NCI-H2081 treated with DMSO at 0.1 percent for 48 hours (cell line): ENCODE measurements at places on chromosomes 5 and 9.

GRCh38 chr5:178839319-178839704 lies 20.4 kb upstream of the ZNF354B start:
- DNase-seq, result no peak

DNA sequence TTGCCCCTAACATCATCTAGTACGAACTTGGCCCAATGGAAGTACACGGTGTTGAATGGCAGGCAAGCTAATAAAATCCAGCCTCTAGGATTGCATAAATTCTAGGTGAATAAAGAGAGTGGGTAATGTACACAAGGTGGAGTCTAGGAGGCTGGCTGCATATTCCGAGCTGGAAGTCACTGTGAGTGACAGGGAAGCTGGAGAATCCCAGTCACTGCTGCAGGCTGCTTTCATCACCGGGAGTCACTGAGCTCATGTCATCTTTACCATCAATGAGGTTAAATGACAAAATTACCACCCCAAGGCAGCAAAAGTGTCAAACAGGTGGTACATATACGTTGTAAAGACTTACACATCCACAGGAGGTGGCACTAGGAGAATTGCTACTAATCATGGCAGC lies 91.3 kb upstream of the HMHB1 start:
- DNase-seq, result no peak

DNA sequence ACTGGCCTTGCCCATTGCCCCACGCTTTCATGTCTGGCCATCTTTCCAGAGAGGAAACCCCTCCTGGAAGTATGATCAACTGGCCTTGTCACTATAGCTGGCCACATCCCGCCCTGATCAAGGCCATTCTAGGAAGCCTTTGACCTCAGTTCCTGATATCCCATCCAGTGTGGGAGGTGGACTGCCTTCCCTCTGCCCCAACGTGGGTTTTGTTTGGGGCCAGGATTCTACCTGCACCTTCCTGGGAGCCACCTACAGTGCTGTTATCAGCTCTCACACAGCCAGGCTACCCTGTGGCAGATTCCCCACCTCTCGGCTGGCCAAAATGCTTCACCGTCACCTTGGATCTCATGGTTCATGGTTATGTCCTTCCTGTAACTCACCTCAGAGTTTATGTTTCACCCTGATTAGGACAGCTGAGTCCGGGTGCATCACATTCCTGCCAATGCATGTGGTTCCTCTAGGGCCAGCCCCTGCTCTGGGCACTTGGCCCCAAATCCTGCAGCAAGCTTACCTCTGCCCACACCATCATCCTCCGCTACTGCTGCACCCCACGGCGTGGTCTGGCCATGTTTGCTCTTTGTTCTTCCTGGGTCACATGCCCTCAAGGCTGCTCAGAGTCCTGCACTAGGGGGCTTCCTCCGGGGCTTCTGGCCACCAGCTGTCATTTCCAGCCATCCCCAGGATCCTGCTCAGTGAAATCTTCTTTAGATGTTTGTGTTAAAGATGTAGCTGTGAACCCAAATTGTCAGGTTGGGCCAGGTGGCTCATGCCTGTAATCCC lies 24.2 kb upstream of the S1PR3 start:
- no peak for DNase-seq

- DNase-seq, result no peak
Measured at GRCh38 chr5:135456238-135457099, 4.3 kb upstream of the TIFAB start.

- peak; percentile 37 for DNase-seq
Measured at GRCh38 chr5:16791036-16791705, 144.9 kb downstream of the MYO10 start.

DNA sequence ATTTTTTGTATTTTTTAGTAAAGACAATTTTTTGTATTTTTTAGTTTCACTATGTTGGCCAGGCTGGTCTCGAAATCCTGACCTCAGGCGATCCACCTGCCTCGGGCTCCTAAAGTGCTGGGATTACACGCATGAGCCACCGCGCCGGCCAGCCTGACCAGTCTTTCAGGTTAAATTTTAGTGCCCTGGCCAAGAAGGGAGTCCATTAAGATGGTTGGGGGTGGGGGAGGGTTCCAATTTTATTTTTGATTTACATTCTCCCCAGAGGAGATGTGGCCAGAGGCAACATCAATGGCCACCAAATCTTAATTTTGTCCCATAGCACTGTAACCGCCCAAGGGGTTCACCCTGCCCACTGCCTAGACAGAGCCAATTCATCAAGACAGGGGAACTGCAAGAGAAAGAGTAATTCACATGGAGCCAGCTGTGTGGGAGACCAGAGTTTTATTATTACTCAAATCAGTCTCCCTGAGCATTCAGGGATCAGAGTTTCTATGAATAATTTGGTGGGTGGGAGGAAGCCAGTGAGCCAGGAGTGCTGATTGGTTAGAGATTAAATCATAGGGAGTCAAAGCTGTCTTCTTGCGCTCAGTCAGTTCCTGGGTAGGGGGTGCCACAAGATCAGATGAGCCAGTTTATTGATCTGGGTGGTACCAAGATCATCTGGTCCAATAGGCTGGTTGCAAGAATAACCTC lies 24.7 kb downstream of the TBCA start:
- DNase-seq, result no peak

DNA sequence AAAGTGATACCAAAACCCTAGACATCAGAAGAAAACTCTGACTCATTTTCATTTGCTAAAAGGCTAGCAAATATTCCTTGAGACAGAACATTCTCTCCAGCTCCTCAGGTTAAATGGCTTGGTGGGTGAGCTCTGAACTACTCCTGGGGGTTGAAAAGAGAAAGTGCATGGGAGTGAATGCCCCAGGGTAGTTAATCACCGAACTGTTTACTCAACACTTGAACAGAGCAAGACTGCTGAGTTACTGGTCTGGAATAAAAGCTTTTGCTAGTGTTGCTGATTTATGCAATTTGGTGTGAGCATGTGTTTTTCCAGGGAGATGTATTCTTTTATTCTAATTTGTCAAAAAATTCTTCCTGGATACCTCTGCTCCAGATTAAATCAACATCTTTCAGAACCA lies 88.3 kb upstream of the PRDM9 start:
- peak; percentile 93 for DNase-seq

DNA sequence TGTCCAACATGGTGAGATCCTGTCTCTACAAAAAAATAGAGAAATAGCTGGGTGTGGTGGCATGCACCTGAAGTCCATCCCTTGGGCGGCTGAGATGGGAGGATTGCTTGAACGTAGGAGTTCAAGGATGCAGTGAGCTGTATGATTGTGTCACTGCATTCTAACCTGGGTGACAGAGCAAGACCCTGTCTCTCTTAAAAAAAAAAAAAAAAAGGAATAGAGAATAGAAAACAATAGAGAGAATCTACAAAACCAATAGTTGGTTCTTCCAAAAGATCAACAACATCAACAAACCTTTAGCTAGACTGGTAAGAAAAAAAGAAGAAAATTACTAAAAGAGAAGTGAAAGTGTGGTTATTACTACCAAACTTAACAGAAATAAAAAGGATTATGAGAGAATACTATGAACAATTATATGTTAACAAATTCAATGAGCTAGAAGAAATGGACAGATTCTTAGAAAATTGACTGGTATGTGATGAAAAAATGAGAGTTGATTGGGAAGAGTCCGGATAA lies 8.1 kb upstream of the SLC38A9 start:
- DNase-seq, result no peak

DNA sequence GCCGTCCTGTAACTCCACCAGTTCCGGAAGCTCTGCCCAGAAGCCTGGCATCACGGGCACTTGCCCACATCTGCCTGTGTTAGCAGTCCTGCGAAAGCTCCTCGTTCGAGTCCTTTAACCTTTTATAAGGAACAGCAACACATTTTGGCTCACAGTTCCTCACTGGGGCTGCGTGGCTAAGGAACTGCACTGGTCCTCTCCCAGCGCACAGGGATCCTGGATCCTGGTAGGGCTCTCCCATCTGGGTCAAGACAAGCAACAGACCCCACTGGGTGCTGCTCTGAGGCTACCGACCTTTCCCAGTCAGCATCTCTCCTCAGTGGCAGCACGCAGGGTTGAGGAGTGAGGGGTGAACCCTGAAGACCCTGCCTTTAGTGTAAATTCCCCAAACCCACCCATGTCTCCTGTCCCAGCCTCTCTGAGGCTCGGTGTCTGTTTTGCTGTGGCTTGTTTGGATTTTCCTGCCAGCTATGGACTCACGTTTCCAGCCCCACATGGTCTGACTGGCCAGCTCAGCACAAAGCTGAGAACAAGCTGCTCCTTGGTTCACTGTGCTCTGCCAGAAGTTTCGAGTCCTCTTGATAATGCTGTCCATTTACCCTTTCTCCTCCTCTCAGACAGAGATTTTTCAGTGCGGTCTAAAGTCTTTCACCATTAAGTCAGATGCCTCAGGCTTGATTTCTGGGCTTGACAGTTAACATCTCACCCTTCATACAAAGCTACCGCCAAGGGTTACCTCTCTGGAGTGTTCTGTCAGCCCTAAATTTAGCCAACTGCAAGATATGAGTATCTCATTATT lies 80.0 kb downstream of the AK8 start:
- no peak for DNase-seq

- DNase-seq, result no peak
Measured at GRCh38 chr5:67315082-67315989, 118.7 kb upstream of the CD180 start.

GRCh38 chr9:100641166-100641565 lies 63.3 kb downstream of the CAVIN4 start:
- DNase-seq, result no peak

DNA sequence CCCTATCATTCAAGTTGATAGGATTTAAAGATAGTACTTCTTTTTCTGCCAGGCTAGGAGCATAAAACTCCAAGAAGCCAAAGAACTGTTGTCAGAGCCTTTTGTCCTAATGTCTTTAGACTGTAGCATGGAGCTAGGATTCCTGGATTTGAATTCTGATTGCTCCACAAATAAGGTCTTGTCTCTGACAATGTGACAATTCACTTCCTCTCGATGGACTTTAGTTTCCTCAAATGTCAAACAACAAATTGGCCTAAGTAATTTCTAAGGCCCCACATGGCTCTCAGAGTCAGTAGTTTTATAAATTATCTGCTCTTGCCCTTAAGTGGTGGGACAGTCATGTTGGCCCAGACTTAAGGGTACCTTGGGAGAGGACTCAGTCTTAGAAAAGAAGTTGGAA lies 36.7 kb downstream of the RFK start:
- DNase-seq, result no peak

DNA sequence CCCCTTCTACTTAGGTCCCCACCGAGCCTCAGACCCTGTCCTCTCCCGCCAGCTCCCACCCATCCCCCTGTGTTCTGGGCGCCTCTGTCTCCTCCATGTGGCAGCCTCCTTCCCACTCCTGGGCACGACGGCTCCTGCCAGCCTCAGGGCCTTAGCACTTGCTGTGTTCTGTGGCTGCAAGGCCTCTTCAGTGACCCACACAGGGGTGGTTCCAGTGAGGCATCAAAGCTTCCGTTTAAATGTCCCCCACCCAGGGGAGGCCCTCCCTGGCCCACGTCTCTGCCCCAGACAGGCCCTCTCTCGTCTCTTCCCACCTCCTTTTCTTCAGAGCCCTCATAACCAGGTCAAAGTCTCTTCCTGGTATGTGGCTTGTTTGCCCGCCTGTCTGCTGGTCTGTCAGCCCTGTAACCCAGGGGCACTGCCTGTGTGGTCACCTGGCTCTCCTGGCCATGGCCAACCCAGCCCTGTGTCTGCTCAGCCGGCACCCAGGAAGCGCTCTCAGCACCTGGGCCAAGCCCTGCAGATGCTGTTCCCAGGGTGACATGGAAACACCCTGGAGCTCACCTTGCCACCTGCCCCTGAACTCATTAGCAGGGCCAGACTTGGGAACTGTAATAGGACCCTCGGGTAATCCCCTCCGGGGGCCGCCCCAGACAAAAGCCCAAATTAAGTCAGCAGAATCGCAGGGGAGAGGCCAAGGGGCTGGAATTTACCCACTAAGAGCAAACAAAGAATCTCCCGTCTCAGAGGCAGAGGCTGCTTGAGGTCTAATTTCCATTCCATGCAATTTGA lies 33.7 kb downstream of the LHX3 start:
- DNase-seq, result no peak

GRCh38 chr5:133967698-133968203 lies 674 bp downstream of the C5orf15 start:
- DNase-seq, result no peak

DNA sequence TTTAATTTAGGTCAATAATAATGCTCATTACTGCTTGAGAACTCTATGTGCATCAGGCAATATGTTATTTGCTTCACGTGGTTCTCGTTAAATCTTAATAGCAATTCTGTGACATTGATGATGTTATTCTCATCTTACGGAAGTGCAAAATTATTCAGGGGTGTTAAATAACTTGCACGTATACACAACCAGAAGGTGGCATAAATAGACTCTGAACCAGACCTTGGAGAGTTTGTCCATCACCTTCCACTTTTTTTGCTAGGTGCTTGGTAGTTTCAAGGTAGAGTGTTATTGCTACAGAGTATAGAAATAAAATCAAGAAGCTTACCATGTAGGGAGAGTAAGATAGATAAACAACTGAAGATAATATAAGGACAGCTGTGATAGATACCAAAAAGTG lies 23.6 kb upstream of the TNFAIP8 start:
- no peak for DNase-seq

DNA sequence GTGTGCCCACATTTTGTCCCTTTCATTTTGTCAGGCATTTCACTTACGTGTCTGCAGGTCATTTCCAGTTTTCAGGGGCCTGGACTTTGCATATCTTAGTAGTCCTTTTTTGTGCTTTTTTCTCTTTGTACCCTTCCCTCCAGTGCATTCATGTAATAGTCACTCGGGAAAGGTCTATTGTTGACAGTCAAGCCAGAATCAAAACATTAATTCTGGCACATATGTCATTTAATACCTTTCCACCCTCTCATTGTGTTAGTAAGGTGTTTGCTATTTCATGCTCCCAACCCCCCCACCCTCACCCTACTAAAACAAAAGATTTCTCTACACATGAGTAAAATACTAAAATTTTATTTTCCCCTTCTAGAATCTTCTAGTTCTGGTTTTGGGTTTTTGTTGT lies 42.7 kb downstream of the UGCG start:
- no peak for DNase-seq

DNA sequence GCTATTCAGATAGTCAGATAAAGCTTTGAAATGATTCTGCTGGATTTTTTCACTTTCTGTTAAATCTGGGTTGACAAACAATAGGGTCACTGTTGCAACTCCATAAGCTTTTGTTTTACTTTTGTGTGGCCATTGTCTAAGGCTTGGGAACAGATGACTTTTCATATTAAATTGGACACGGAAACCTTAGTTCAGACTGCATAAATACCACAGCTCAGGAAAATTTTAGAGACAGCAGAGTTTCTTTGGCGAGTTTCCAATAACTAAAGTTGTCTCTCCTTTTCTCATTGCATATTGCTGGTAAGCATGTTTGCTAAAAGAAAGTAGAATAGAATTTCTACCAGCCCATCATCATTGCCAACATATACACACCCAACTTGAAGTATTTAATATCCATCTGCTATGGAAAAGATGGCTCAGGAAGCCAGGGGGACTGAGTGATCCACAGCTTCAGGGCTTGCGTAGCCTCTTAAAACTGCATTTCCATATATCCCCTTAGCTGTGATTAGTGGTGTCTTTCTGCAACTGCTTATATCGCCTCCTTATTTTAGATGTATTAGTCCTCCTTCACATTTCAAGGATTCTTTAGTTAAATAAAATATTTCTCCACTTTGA lies 168.2 kb downstream of the ARHGAP26 start:
- DNase-seq, result no peak

GRCh38 chr5:43993634-43994351 lies 390.8 kb downstream of the NNT start:
- DNase-seq, result no peak
